ENCODE measurements at places on chromosomes 1 and 21. TPM values are rescaled to one million over a fixed set of nuclear protein-coding genes. Genes with fewer than 3 reads are reported as not detected.

GRCh38 chr1:203362720-203363025 is 11.8 kb upstream of the FMOD start:
- no peaks in the 10 kb centered on the region for H3K36me3 ChIP-seq
- peaks cover 28% of the 10 kb centered on the region for H3K27me3 ChIP-seq
- DNase-seq: no peak

ARTN gene
- total RNA-seq: 0.68 TPM

GRCh38 chr21:45551316-45551715 is 9.1 kb upstream of the SLC19A1 start:
- peak; percentile 58 for DNase-seq
- H3K36me3 ChIP-seq: no peaks in the 10 kb centered on the region
- H3K4me3 ChIP-seq: peak overlapping the region; percentile 64
- H3K4me1 ChIP-seq: peaks cover 43% of the 10 kb centered on the region
- peaks cover 3% of the 10 kb centered on the region for H3K27me3 ChIP-seq

- peak; percentile 25 for DNase-seq
- peaks cover 7% of the 10 kb centered on the region for H3K27me3 ChIP-seq
- peaks cover 2% of the 10 kb centered on the region for H3K4me1 ChIP-seq
- H3K4me3 ChIP-seq: no peak overlapping the region
- H3K36me3 ChIP-seq: no peaks in the 10 kb centered on the region
- no peak overlapping the region for H3K27ac ChIP-seq
Measured at GRCh38 chr1:30111431-30111830, 612.0 kb downstream of the MATN1 start.

DNA sequence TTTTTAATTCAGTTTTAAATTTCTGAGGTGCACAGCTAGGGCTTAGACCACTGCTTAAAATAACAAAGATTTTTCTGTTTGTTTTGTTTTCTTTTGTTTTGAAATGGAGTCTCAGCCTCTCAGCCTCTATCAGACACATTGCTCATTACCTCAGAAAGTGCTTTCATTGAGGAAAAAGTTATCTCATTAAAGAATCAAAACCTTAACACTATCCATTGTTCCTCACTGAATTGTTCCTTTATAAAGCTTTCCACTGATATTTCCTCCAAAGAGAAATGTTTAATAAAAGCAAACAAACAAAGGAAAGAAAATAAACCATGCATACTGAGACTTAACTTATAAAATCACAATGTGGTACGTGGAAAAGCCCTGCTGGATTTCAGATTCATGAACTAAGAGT is 63.8 kb downstream of the SIPA1L2 start:
- no peak for DNase-seq
- H3K27ac ChIP-seq: no peak overlapping the region
- no peaks in the 10 kb centered on the region for H3K4me1 ChIP-seq
- H3K4me3 ChIP-seq: no peak overlapping the region
- no peaks in the 10 kb centered on the region for H3K27me3 ChIP-seq

- no peak overlapping the region for H3K4me3 ChIP-seq
- H3K36me3 ChIP-seq: peaks cover 59% of the 10 kb centered on the region
- no peak for DNase-seq
- peaks cover 57% of the 10 kb centered on the region for H3K4me1 ChIP-seq
- peaks cover 4% of the 10 kb centered on the region for H3K27me3 ChIP-seq
- H3K27ac ChIP-seq: no peak overlapping the region
Measured at GRCh38 chr1:50975436-50975835, 5.4 kb downstream of the CDKN2C start.

DDAH1 gene
- total RNA-seq: 0.13 TPM
